ENCODE measurements at places on chromosomes 16 and 17. TPM values are rescaled to one million over a fixed set of nuclear protein-coding genes. Genes with fewer than 3 reads are reported as not detected.

The ADAMTS18 gene
- not detected for total RNA-seq

GRCh38 chr16:51244887-51245657, 94.0 kb upstream of the SALL1 start:
- DNase-seq: no peak

The FBXO39 gene
- not detected for total RNA-seq

- DNase-seq: peak; percentile 95
Measured at GRCh38 chr17:74605361-74605760, 13.3 kb upstream of the CD300LD start.

GRCh38 chr16:59740858-59741257, 1006.7 kb upstream of the GOT2 start:
- no peak for DNase-seq

GRCh38 chr17:66507103-66507923, 204.9 kb downstream of the PRKCA start:
- DNase-seq: peak; percentile 81

- peak; percentile 5 for DNase-seq
Measured at GRCh38 chr17:53142890-53143289, 679.8 kb upstream of the KIF2B start.

- no peak for DNase-seq
Measured at GRCh38 chr17:17793378-17794214, 43.2 kb downstream of the SREBF1 start.

DNA sequence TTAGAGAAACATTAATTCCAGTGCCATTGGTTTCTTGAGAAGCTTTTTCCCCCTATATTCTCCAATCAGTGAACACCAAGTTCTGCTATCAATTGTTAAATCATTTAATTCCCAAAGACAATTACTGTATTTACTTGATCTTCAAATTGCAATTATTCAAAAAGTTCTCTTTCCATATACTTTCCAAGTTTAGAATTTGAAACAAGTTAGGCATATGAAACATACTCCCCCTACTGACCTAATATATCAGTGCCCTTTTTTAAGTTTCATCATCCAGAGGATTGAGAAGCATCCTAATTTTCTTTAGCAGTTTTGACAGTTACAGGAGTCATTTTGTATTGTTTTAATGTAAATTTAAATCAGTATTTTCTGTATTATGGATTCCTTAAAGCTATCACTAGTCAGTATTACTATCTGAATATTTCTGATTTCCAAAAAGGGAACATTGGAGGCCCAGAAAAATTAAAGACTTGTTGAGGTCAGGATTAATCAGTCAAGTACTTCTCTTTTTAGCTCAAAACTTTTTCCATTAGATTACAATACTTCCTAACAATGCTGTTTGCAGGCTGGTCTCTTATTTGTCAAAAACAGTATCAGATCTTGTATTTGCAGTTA, 16.3 kb downstream of the MEIOC start:
- no peak for DNase-seq

The NFATC3 gene
- 4.6 TPM for total RNA-seq

- no peak for DNase-seq
Measured at GRCh38 chr17:10657148-10657547, at the start of gene MYH3. Gene MYH3, minus strand, starts transcription at chr17:10657309. Its CDS starts 2,245 bp downstream, at chr17:10655064.

The GGT6 gene
- not detected for total RNA-seq

- no peak for DNase-seq
Measured at GRCh38 chr17:28334171-28334570, 1.1 kb downstream of the IFT20 start.

GRCh38 chr17:43400943-43401717, 2.3 kb downstream of the ARL4D start:
- peak; percentile 97 for DNase-seq

- DNase-seq: peak; percentile 58
Measured at GRCh38 chr17:38747463-38748148, 530 bp downstream of the PCGF2 start.

DNA sequence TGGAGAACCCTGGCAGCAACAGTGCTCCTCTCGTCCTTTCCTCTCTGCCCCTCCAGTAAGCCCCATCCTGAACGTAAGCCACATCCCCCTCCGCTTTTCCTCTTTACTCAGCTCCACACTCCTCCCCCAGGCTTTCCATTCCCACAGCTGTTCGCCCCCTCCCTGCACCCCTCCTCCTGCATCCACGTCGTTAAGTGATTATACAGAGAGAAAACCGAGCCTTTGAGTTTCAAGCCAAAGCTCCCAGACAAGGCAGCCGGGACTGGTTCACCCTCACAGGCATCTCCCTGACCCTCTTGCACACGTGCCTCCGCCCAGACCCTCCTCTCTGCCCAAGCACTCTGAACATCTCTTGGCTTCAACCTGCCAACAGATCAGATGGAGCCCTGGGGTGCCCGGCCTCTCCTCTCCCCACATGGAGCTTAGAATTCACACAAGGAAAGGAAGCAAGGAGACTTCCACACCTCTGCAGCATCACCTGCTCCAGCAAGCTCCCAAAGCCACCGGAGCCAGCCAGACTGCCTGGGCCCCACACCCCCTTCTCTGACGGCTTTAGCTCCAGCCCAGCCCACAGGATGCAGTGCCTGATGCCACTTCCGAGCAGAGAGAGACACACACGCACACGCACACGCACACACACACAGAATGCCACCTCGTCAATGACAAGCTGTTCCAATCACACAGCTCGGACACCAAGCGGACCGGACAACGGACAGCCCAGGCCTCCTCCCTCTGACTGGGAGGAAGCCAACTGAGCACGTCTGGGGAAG, 99.9 kb upstream of the CCL2 start:
- DNase-seq: no peak

DNA sequence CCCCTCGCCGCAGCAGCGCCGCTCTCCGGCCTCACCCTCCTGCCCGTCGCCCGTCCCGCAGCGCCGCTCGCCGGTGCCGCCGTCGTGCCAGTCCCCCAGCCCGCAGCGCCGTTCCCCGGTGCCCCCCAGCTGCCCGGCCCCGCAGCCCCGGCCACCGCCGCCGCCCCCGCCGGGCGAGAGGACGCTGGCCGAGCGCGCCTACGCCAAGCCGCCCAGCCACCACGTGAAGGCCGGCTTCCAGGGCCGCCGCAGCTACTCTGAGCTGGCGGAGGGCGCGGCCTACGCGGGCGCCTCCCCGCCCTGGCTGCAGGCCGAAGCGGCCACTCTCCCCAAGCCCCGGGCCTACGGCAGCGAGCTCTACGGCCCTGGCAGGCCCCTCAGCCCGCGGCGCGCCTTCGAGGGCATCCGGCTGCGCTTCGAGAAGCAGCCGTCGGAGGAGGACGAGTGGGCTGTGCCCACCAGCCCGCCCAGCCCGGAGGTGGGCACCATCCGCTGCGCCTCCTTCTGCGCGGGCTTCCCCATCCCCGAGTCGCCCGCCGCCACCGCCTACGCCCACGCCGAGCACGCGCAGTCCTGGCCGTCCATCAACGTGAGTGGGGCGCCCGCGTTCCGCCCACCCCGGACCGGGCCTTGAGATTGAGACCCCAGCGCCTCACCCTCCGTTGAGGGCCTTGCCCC, 15.0 kb downstream of the TBKBP1 start:
- no peak for DNase-seq

The SDR42E2 gene
- total RNA-seq: not detected

The KCNH6 gene
- total RNA-seq: not detected

- DNase-seq: no peak
Measured at GRCh38 chr17:48239603-48239995, 132.0 kb downstream of the SNX11 start.

The SCN4A gene
- total RNA-seq: not detected

DNA sequence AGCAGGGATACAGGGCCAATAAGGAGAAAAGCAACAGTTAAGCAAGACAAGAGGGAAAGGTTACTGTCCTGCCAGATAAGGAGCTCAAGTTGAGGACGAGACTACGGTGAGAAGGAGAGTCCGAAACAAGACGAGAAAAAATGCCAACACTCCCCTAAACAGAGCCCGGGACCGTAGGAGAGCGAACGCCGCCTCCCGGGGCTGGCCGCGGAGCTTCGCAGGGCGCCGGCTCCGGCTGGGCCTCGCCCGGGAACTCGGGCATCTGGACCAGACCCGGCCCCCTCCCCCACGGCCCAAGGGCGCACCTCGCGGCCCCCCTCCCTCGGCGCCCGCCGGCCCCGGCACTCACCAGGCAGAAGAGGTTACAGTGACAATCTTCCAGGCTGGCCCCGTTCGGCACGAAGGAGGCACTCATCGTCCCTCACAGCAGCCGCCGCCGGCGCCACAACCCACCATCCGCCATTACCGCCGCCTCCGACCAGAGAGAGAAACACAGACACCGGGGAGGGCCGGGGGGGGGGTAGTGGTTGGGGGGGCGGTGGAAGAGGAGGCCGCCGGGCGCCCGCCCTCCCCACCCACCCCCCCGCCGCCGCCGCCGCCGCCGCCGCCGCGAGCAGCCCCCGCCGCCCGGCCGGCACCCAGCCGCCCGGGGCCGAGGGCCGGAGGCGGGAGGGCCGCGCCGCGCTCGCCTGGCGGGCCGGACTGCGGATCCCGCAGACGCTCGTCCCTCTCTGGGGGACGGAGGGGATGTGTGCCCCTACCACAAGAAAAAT, at the start of gene MED13:
MED13 (minus strand) TSS at position 488 of the 773 bp plus-strand sequence; CDS start at position 415, 73 bp downstream.
- peak; percentile 69 for DNase-seq

DNA sequence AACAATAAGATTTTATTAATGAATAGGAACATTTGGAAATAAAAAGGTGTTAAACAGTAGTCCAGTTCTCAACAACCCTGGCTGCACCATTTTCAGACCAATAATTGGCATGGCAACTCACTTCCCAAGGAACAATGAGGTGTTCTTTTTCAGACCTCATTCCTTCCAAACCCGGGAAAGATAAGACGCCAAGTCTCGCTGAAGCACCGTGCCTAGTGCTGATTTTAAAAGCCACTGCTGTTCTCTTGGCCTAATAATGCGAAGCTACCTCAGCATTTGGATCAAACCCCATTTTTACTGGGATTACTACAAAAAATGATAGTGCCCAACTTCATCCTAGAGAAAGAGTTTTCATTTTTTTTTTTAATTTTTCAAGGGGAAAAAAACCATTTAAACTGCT, 75.2 kb upstream of the NOL11 start:
- DNase-seq: no peak

DNA sequence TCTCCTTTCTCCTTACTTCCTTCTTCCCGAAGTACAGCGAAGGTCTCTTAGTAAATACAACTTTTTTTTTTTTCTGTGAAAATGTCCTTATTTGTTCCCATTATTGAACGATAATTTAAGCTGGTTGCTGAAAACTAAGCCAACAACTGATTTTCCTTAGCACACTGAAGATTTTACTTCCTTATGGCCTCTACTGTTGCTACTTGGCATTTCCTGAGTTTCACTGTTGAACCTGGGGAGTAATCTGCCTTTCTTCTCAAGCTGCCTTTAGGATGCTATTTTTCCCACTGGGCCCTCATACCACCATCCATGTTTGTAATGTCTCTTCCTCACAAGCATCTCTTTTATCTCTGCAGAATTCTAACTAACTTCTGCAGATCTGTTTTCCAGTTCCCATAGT, 26.1 kb downstream of the UBE2O start:
- DNase-seq: no peak

- peak; percentile 66 for DNase-seq
Measured at GRCh38 chr17:40072040-40072734, 9.4 kb downstream of the THRA start.

DNA sequence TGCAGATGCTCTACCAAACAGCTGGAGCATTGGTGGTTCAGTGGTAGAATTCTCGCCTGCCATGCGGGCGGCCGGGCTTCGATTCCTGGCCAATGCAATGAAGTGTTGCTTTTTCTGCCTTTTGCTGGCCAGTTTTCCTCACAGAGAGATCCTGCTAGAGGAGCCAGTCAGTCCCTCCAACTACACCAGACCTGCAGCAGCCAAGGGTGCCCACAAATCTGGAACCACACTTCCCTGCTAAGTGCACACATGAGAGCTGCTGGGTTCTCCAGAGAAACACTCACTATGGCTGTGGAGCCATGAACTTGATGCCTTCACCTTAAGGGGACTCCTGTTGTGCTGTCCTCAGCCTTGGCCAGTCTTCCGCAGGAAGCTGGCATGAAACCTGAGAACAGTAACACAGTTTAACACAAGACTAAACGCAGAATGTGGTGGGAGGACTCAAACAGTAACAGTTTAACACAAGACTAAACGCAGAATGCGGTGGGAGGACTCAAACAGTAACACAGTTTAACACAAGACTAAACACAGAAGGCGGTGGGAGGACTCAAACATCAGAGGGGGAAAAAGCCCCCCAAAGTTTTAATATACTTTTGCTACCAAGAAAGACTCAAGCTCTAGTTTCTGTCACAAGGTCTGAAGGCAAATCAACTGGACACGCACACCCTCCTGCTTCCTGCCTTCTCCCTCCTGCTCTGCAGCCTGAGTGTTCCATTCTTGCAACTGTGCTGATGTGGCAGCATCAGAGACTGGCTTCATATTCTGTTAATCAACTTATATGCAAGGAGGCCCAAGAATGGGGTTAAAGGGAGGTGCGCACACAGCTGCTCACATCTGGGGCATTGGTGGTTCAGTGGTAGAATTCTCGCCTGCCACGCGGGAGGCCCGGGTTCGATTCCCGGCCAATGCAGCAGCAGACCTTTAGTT, 12.0 kb downstream of the VAC14 start:
- peak; percentile 44 for DNase-seq

GRCh38 chr16:76614269-76614668, 337.1 kb downstream of the CNTNAP4 start:
- DNase-seq: no peak

- no peak for DNase-seq
Measured at GRCh38 chr17:55327225-55328088, 62.7 kb downstream of the HLF start.

- DNase-seq: no peak
Measured at GRCh38 chr16:26777821-26778220, 288.9 kb upstream of the C16orf82 start.

The GGA3 gene
- 9.2 TPM for total RNA-seq

DNA sequence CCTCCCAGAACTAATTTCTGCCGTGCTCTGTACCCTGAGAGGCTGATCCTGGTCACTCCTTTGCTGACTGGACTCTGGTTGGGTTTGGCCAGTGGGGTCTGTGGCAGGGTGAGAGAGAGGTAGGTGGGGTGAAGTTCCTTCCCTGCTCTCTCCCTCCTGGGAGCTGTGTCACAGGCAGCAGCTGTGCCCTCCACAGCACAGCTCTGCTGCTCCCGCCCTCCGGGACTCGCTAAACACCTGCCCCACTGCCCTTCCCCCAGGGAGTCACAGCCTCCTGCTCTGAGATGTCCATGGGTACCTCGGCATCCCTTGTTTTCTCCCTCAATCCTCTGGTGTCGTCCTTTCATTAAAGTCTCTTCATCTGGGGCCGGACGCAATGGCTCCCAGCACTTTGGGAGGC, 66.4 kb downstream of the SRCIN1 start:
- DNase-seq: no peak

DNA sequence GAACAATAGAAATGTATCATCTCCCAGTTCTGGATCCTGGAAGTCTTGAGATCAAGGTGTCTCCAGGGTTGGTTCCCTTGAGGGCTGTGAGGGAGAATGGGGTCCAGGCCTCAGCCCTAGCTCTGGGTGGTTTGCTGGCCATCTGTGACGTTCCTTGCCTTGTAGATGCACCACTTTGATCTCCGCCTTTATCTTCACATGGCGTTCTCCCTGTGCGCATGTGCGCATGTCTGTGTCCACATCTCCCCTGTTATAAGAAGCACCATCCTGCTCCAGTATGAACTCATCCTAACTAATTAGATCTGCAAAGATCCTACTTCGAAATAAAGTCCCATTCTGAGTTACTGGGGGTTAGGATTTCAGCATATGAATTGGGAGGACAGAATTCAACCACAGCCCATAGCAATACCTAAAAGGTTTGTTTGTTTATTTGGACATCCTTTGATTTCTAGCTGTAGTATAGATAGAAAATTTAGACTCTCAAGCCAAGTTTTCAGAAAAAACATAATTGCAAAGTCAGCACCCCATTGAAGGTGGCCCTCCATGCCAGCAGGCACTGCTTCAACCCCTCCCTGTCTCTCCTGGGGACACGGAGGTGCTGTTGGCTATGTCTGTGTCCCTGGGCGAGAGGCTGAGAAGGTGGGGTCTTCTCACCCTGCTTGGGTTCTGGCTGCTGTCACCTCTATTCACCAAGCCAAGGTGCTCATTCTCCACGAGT, 2.8 kb upstream of the TMEM238L start:
- no peak for DNase-seq

Measured in MG63 (cell line).